ENCODE measurements at places on chromosomes 3 and 15.

DNA sequence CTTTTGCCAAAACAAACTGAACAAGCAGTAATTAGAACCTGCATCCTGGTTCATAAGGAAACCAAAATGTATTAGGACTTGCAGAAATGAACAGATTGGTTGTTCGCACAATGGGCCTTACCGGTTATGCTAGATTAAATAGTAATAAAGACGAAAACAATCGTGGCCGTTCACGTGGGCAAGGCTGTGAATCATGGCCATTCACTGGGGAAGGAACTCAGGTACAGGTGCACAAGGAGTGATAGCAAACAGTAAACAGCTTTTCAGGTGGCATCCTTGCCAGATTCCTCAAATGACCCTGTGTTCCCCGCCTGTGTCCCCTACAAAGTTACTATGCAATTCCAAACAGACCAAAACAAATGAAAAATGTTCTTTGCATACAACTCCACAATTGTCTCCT, 8.2 kb downstream of the LRIG1 start:
- DNase-seq, result no peak

GRCh38 chr3:52021489-52022268, 26.0 kb upstream of the RPL29 start:
- no peak for DNase-seq

- no peak for DNase-seq
Observed at GRCh38 chr15:45546789-45547188, 24.2 kb upstream of the SLC30A4 start.

- DNase-seq, result no peak
Observed at GRCh38 chr3:160402221-160403027, 3.0 kb downstream of the SMC4 start.

DNA sequence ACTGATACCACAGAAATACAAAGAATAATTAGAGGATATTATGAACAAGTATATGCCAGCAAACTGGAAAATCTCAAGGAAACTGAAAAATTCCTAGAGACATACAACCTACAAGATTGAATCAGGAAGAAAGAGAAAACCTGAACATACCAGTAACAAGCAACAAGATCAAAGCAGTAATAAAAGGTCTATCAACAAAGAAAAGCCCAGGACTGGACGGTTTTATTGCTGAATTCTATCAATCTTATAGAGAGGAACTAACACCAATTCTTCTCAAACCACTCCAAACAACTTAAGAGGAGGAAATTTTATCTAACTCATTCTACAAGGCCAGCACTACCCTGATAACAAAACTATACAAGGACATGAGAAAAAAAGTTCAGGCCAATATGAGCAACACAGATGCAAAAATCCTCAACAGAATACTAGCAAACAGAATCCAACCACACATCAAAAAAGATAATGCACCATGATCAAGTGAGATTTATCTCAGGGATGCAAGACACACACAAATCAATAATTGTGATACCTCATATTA, 71.1 kb upstream of the IMPG2 start:
- no peak for DNase-seq

- no peak for DNase-seq
Observed at GRCh38 chr3:194205675-194206133, 69.8 kb downstream of the HES1 start.

DNA sequence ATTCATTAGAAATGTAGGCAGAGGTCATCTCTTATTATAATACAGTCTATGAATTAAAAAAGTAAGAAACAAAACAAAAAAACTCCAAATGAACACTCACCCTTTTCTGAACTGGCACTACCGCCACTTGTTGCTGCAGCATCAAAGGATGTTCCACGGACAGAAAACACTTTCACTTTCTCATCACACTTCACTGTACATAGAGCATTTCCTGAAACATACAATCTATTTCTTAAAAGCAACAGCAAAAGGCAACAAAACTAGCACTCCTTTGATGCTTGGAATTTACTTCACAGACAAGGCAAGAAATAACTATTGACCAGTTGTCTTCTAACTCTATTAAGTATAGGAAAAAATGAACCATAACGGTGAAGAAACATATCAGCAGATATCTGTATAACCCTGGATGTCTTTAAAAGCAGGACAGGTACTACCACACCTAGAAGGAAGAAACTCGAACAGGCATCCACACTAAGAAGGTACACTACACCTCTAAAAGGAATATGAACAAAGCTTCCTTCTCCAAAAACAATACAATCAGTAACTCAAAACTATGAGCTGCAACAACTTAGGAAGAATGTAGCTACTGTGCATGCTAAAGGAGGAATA, 24.9 kb downstream of the ETFA start:
- DNase-seq, result no peak

DNA sequence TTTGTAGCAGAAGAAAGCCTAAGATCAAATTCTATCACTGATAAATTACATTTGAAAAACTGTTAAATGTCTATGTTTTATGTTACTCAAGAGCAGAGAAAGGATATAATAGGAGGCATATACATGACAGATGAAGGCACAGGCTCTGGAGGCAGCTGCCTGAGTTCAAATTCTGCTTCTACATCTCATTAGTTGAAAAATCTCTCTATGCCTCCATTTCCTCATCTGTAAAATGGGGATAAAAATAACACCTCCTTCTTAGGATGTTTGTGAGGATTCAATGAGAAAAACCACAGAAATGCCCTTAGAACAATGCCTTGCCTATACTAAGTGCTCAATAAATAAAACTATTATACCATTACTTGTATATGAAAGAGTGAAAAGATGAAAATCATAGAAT, 21.0 kb downstream of the TP53BP1 start:
- no peak for DNase-seq

DNA sequence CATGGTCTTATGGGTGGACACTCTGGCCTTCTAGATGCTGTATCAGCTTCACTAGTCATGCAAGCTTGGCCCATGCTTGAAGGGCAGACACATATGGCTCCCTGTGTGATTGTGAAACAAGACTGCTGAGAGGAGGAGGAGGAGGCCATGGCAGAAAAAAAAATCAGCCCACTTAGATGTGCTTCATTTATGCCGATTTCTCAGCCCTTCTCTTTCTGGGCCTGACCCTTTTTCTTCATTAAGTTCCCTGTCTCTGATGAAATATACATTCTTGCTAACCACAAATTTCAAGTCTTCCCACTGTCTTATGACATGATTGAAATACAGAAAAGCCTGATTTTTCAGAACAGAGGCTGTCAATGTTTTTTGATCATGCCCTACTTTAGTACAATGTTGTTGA, 213.0 kb upstream of the FEZF2 start:
- no peak for DNase-seq

DNA sequence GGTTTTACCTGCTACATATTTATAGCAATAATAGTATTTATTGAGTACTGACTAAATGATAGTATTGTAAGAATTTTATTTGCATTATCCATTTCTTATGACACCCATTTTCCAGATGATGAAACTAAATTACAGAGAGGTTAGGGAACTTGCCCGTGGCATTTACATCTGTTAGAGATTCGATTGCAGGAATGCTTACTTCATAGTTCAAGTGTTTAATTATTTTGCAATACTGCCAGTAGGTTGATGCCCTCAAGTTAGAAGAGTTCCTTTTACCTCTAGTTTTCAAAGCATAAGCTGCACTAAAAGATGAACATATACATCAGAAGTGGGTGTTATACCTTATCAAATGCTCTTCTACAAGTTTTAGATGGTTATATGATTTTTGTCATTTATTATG, 362.8 kb upstream of the RGMA start:
- DNase-seq, result no peak

- no peak for DNase-seq
Observed at GRCh38 chr3:45909542-45909941, 23.2 kb downstream of the CCR9 start.

GRCh38 chr3:18778094-18778493, 353.0 kb upstream of the SATB1 start:
- no peak for DNase-seq

DNA sequence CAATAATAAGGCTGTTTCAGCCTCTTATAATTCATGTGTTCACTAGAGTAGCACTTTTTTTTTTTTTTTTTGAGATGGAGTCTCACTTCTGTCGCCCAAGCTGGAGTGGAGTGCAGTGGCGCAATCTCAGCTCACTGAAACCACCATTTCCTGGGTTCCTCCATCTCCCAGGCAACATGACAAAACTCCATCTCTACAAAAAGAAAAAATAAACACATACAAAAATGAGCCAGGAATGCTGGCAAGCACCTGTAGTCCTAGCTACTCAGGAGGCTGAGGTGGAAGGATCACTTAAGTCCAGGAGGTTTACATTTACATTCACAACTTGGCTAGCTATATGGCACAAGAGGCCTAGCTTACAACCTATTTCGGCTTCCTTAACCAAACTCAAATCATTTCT, 6.8 kb downstream of the USP4 start:
- no peak for DNase-seq

DNA sequence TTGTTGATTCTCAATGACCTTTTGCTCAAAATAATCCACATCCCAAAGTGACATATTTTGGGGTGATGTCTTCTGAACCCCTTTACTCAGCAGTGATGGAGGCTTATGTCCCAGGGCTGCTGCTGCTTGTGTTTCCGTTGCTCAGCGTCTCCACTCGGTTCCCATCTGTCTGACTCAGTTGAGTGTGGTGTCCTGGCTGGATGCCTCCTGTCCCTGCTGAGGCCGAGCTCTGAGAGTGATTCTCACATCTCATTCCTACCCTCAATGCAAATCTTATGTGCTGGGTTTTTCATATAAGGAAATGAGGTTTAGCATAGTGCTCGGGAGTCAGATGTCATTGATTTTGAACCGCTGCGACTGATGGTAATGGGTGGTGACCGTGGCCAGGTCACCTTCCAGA, 247.4 kb downstream of the GABRG3 start:
- no peak for DNase-seq

DNA sequence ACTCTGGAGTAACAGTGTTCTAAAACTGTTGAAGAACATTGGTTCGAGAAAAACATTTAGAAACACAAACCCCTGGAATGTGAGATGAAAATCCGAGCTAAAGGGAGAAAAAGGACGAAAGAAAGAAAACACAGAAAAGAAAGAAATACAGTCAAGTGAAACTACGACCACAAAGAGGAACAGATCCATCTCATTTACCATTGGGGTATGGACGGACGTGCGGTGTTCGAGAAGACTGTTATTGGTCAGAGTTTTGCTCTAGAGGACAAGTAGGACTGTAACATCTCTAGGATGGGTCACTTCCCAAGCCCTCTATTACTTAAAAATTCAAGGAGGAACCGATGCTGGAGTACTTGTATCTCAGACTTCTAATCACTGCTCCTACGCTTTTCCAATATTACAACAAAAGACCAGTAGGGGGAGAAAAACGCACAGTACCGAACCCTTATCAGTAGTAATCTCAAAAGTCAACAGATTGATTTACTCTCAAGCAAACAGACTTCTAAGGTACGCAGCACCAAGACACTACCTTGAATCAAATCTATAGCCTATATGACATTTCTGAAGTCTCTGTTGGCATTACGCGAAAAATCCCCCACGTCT, 1.1 kb upstream of the PIK3CA start:
- DNase-seq, result peak; percentile 91

DNA sequence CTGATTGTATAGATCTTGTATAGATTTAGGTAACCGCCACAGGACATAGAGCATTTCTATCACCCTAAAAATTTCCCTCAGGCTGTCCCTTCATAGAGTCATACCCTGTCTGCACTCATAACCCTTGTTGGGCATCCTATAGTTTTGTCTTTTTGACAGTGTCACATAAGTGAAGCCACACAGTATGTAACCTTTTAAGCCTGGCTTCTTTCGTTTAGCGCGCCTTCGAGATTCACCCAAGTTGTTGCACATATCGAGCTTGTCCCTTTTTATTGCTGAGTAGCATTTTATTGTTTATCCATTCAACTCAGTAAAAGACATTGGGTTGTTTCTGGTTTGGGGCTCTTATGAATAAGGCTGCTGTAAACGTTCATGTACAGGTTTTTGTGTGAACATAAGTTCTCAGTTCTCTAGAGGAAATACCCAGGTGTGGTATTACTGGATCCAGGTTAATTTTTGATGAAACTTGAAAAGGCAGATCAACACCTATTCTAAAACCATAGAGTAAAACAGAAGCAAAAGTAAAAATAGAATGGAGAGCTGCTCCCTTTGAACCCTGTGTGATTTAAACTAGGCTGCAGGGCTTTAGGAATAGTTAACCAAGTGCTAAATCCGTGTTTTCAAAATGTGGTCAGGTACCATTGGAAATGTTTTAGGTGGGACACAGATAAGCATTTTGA, 49.5 kb downstream of the CD86 start:
- DNase-seq, result no peak

- DNase-seq, result peak; percentile 12
Observed at GRCh38 chr3:4417449-4417848, 49.6 kb downstream of the SUMF1 start.

DNA sequence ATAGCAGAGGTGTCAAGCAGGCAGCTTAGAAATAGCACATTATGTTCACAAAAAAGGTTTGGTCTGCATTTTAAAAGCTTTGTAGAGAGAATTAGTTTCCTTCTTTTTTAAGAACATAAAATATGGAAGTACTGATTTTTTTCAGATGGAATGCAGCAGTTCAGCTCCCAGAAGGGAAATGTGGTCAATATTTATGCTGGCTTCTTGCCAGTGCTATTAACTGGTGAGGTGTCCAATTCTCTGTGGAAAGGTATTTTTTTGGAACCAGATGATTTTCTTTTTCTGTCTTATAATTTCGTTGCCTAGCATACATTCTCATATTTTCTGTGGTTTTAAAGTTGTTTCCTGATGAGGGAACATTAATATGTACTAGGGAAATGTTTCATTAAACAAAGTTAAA, 211.4 kb upstream of the ZNF385D start:
- no peak for DNase-seq

GRCh38 chr15:78933823-78934654, 10.8 kb downstream of the CTSH start:
- DNase-seq, result no peak

DNA sequence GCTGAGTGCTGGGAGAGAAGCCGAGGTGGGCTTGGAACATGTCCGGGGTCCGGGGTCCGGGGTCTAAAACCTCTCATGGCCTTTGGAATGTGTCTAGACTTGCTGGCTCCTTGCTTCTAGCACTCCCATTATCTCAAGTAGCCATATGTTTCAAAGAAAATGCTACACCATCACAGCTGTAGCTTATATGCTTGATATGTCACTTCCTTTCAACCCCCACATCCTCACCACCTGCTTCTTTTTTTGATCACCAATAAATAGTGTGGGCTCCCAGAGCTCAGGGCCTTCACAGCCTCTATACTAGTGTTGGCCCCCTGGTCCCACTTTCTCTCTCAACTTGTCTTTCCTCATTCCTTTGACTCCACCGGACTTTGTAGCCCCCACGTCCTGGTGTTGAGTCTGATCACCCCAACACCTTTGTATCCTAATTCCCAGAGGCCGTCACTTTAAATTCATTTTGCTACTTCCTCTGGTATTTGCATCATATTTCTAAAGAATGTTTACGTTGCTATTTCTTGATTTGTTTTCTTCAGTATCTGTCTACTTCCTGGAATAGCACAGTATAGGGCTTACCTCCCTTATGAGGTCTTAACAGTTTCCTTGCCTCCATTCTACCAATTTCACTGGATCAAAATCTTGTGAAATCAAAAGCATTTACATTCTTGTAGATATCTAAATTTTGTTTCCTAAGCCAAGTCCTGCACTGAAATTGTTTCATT, 71.9 kb upstream of the CHRNB4 start:
- no peak for DNase-seq

GRCh38 chr15:58513008-58513407, 81.2 kb downstream of the LIPC start:
- DNase-seq, result no peak

GRCh38 chr3:190097617-190098016, 23.1 kb downstream of the P3H2 start:
- no peak for DNase-seq

GRCh38 chr3:8413337-8413926, 88.2 kb upstream of the LMCD1 start:
- DNase-seq, result no peak

Measured in cerebellar cortex (tissue), 1 donor.